Sigmoid colon (tissue), 7 donors: ENCODE measurements at places on chromosomes 7 and 10. TPM values are rescaled to one million over a fixed set of nuclear protein-coding genes. Genes with fewer than 3 reads are reported as not detected.

Gene SPDYE6
- not detected for total RNA-seq

- H3K27me3 ChIP-seq: no peaks in the 10 kb centered on the region
- peaks cover 64% of the 10 kb centered on the region for H3K4me1 ChIP-seq
- peak overlapping the region; percentile 87 for H3K27ac ChIP-seq
- peak; percentile 84 for DNase-seq
- H3K4me3 ChIP-seq: peak overlapping the region; percentile 87
Measured at GRCh38 chr7:28179120-28180030, 1.2 kb downstream of the JAZF1 start.

Gene TMEM176B
- 47.9 TPM for total RNA-seq

Gene ALOX5
- 23.2 TPM for total RNA-seq

GRCh38 chr10:124529661-124530214 is 68.1 kb downstream of the LHPP start:
- DNase-seq: no peak
- no peaks in the 10 kb centered on the region for H3K36me3 ChIP-seq
- no peaks in the 10 kb centered on the region for H3K4me1 ChIP-seq

DNA sequence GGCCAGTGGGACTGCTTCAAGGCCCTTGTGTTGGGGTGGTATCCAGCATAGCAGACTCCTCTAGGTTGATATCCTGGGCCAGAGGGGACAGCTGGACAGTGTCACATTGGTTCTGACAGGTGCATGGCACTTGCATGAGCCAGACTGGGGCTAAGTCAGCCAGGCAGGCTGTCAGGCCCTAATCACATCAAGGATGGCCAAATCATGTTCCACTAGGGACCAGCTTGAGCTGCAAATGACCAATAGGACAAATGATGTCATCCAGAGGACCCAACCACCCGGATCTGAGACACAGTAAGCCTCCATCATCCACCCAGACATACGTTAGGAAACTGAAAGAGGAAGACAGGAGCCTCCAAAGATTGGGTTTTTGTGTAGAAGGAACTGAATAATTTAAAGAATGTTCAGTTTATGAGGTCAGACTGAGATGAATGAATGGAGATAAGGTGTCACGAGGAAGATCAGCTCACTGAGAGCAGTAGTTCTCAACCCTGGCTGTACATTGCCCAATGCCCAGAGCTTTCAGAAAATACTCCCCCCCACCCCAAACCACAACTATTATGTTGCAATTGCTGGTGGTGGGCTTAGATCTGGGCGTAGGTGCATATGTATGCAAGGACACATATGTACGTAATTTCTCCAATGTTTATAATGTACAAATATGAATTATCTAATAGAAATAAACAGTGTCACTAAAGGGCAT is 75.2 kb upstream of the INHBA start:
- H3K27me3 ChIP-seq: no peaks in the 10 kb centered on the region
- H3K4me1 ChIP-seq: no peaks in the 10 kb centered on the region
- H3K4me3 ChIP-seq: no peak overlapping the region
- no peak overlapping the region for H3K27ac ChIP-seq
- DNase-seq: no peak

DNA sequence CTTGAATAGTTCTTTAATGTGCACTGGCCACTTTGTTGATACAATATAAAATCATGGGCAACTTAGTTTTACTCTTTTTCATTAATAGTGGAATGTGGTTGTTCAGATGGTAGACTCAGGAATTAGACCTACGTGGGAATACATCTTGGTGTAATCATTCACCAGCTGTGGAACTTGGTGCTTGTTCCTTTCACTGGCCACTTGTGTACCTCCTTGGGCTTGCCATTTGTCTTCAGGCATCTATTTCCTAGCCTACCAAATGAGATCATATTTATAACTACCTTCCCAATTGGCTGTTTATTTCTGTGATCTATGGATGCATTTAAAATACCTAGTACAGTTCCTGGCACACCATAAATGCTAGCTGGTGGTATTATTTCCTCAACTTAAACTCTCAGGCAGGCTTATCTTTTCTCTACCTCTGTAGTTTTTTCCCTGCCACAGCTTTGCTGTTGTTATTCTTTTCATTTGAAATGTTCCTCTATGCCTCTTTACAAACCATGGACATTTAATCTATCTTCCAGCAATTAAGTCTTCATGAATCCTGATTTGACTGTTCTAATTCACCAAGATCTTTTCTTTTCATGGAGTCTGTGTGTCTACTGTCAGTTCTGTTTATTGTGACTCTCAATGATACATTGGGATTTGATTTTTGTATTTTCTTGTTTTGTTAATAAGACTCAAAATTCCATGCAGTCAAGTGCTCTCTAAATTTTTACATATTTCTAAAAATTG is 113.0 kb downstream of the ADAM22 start:
- no peak overlapping the region for H3K27ac ChIP-seq
- H3K4me1 ChIP-seq: no peaks in the 10 kb centered on the region
- no peak for DNase-seq
- no peaks in the 10 kb centered on the region for H3K36me3 ChIP-seq
- no peaks in the 10 kb centered on the region for H3K27me3 ChIP-seq
